ENCODE measurements at places on chromosomes 1 and 21.

DNA sequence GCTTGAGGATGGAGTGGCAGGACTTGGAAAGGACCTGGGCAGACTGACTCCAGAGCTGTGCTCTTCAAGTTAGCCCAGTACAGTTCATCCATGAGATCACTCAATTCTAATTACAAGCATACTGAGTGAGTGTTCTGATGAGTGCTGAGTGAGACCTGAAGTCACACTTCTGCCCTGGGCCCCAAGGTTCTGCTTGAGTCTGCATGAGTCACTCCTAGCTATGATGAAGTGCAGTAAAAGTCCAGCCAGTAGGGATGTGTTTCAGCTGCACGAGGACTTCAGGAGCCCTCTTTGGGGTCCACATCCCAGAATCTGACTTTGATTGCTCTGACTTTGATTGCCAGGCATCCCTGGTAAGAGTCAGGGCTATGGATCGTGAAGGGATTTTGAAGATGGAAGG is 35.8 kb downstream of the PLEKHA6 start:
- no peak for DNase-seq

GRCh38 chr1:26391450-26391849 is 18.9 kb upstream of the ZNF683 start:
- peak; percentile 57 for DNase-seq

GRCh38 chr1:225709101-225709500 is 56.2 kb upstream of the ENAH start:
- DNase-seq = no peak

GRCh38 chr1:223700388-223700918 is 11.9 kb upstream of the CAPN2 start:
- no peak for DNase-seq

DNA sequence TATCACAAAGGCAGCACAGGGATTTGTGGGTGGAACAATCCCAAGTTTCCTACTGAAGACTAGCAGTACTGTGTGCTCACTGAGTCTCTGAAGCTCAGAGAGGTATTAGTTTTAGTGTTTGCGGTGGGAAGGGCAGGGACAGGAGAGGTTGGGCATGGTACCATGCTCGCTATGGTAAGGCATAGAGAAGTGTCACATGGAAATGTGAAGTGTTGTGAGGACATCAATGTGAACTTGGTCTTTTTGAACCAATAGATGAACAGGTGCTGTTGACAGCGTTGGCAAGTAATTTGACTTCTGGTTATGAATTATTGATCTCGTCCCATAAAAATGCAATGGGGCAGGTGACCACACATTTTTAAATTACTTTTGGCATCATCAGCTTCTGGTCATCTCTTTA is 55.8 kb upstream of the ADAMTS1 start:
- no peak for DNase-seq

DNA sequence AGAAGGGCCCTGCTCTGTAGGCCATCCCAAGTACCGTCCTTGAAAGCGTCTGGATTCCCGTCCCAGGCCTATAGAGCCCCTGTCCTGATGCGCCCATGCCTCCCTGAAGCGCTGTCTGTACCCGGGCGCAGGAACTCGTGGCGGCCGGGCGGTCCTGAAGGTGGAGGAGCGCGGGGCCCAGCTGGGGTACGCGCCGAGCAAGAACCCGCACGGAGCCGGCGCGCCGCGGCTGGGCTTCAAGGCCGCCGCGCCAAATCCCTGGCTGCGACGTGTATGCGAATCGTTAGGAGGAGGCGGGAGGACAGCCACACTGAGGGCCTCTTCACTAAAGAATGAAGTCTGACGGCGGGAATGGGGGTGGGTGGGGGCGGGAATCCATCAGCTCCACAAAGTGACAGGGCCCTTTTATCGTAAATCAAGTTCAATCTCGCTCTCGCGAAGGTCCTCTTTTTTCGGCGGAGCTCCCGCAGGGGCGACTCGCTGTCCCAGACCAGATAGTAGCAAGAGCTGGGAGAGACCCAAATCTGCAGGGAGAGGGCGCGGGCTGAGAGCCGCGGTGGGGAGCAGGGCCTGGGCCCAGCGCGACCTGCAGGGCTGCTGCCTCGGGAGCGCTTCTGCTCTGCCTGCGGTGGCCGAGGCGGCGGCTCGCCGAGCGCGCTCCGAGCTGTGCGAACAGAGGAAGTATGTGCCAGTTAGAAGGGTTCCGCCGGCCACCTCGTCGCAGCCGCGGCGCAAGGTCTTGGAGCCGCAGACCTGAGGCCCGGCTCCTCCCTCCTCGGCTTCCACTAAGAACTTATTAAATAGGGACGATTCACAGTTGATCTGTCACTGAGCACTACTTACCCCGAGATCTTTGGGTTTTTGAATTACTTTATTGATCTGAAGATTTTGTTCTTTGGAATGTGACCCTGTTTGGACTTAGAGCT is 10.4 kb downstream of the BARHL2 start:
- no peak for DNase-seq

DNA sequence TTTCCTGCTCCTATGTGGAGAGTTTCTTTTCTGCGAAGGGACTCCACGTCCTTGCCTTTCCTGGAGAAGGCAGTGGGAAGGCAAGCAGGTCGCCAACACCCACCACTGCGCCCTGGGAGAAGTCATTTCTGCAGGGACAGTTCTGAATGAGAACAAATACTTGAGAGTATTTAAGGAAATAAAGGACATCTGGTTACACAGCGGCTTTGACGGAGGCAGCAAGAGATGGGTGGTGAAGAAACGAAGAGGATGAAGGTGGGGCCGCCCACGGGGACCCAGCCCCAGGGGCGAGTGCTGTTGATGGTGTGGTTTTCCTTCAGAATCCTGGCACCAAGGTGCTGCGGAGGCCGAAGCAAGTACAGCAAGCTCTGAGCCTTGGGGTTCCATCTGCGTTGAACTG is 75.5 kb downstream of the PSMG1 start:
- DNase-seq = no peak

GRCh38 chr1:211932231-211932932 is 101.8 kb upstream of the LPGAT1 start:
- DNase-seq = no peak

DNA sequence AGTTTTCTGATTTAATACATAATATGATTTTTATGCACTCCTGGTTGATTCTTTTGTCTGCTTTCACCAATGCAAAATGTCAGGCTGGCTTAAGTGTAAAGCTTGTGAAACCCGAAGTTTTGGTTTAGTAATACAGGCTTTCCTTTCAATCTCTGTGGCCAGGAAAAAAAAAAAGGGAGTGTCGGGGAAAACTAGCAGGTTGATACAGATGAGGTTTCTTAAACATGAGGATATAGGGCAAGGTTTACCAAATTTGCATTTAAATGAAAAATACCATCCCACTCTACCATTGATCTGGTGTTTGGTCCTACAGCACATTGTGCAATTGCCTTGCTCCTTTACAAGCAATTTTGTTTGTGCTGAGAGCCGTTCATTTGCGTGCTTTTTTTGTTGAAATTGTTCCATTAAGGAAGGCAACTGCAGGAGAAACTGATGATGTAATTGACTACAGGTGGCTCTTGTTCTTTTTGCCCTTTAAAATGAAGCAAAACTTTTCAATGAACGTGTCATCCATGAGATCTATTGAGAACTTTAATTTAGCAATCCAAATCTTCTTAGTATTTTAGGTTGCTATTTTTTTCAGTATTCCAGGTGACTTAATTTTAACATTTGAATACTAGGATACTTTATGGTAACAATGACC is 22.7 kb downstream of the CLIC6 start:
- no peak for DNase-seq

- DNase-seq = peak; percentile 81
Measured at GRCh38 chr21:39518055-39518846, 66.5 kb downstream of the SH3BGR start.

DNA sequence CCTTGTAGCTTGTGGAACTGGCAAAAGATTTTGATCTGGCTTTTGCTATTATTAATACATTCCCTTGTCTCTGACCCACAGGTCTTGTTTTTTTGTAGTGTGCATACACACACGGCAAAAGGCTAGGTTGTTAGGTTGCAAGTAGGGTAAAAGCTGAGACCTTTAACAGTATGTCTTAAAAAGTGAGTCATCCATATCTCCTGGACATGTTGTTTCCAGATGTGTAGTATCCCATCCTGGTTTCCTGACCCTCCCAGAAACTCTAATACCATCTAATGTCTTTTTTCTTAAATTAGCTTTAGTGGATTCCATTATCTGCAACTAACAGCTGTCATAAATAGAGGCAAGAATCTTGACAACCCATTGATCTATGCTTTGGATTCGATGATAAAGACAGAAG is 14.7 kb downstream of the OVGP1 start:
- DNase-seq = no peak

GRCh38 chr1:154476791-154477190 is 25.2 kb upstream of the TDRD10 start:
- no peak for DNase-seq

DNA sequence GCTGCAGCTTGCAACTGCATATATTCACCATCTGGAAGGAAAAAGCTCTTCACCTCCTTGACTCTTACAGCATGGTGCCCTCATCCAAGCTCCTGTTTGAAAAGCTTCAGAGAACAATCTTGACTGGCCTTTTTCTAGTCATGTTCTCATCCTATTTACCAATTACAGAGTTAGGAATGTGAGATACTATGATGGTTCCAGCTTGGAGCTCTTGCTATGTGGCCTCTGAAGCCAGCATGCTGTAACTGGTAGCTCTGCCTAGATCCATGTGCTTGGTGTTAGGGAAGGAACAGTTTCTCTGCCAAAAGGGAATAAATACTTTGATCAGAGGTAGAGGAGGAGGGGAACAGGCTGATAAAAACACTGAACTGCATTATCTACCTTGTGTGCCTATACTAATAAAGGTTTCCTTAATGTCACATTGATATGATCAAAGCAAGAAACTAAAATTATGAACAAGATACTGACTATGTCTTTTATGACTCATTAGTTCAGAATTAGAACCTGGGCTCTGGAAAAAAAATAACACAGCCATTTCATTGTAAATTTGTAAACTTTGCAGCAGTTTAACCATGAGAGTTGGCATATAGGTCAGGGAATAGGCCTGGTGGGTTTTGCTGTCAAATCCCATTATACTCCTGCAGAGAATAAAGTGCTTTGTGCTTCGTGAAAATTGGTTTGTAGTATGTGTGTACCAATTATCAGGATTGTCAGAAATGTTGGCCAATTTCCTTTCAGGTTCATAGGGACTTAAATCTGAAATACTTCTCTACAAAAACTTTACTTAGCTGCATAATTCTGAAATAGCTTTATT is 92.7 kb downstream of the LEPR start:
- DNase-seq = no peak

DNA sequence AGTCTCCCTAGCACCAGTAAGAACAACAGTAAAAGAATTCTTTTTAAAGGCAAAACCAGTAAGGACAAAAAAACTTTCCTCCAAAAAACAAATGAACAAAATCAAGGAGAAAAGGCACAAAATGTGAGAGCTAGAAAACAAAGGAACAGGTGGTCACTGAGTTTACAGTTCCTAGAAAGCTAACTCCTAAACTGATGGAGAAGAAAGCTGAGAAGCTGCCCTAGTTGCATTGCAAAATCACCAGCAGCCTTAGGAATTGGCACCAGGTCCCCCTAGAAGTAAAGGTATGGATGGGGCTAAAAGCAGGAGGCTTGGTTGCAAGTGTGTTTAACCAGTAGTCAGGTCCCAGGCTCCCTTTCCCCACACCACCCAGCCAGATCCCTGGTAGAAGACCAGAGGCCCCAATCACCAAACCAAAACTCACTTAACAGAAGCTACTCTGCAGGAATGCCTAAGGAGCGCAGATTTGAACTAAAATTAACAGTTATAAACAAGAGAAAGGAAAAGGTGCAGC is 47.6 kb downstream of the RAB3GAP2 start:
- no peak for DNase-seq

DNA sequence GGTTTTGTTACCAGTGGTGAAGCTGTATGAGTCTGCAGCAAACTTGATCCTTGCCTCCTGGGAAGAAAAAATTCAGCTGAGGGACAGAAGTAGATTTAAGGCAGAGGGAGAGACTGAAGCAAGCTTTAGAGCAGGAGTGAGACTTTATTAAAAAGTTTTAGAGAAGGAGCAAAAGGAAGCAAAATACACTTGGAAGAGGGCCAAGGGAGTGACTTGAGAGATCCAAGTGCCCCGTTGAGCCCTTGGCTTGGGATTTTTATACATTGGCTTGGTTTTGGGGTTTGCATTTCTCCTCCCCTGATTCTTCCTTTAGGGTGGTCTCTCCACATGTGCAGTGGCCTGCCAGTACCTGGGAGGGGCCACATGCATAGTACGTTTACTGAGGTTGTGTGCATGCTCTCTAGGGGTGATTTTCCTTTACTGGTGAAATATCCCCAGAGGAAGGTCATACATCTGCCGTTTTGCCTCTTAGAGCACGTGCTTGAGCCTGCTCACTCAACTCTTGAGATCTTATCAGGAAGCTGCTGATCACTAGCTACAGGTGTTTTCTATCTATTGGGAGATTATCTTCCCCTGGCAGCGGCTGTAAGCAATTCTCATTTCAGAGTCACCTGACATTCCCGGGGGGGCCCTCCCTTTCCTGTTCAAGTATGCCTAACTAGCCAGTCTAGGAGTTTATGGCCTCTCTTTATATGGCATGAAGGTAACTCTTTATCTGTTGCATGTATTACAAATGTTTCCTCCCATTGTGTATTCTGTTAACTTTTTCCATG is 20.3 kb downstream of the FASLG start:
- DNase-seq = no peak

GRCh38 chr1:184615301-184615700 is 139.4 kb downstream of the EDEM3 start:
- no peak for DNase-seq

DNA sequence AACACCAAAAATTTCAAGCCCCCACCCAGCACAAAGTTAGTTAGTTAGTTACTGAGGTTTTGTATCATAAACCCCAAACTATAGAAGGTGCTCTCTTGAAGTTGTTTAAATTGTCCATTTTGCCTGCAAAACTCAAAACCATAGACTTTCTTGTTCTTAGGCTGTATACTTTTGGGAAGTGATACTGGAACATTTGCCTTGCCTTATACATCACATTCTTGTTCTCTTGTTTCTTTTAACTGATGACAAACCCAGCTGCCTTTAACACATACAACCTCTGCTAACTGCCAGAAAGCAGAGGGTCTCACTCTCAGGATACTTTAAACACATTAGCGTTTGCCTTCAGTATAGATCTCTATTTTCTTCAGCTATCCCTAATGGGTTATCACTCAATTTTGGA is 570.5 kb downstream of the MRPL39 start:
- no peak for DNase-seq

GRCh38 chr1:30068787-30069472 is 654.5 kb downstream of the MATN1 start:
- no peak for DNase-seq

DNA sequence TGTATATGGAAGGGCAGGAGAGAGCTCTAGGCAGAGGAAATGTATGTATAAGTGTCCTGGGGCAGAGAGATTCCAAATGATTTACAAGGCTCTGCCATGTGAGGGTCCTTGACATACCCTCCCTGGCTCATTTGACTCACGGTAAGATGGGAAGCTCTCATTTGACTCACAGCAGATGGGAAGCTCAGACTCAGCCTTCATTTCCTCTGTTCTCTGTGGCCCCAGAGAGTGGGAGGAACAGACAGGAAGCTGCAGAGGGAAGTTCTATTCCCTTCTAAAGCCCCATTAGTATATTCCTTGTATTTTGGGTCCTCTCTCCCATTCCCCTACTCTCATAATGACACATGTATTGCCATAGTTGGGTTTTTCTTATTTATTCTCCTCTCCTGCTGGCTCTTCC is 44.9 kb downstream of the FOXD2 start:
- no peak for DNase-seq
